Heart left ventricle (tissue), 16 donors: ENCODE measurements at places on chromosomes 4 and X. TPM values are rescaled to one million over a fixed set of nuclear protein-coding genes. Genes with fewer than 3 reads are reported as not detected.

Gene CDKL2
- total RNA-seq, result not detected

DNA sequence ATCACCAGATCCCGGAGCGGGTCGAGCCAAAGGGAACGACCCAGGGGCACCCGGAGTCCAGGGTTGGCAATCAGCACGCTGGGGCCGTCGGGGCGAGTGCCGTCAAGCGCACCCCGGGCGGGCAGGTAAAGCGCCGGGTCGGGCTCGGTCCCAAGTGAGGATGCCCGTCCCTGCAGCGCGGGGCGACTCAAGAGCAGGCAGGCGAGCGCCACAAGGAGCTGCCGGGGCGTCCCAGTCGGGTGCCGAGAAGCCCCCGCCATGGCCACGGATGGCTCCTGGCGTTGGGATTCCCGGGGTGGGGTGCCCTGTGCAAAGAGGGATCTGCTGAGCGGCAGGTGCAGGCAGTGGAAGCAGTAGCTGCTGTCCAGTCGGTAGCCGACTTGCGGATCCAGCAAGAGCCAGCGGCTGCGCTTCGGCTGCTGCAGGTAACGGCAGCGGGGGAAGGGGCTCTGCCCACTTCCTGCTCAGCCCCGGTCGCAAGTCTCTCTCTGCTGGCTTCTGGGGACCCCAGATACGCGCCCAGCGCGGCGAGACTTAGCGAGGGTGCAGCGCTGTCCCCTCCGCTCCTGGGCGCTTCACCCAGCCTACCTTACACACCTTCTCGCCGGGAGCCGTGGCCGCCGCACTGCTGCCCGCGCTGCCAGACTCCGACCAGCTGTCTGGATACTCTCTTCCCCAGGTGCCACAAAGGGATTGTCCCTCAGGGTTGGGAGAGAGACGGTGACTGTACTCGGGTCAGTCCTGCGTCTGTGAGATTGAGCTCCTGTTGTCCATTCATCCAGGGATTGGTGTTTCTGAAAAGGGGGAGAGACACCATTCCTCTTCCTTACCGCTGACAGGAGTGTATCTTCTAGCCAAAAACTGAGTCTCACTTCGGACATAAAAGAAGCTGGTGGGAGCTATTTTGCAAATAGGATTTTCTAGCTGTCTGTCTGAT lies at the start of gene FREM3:
TSS of gene FREM3 (minus strand) at position 260 of the 937 bp plus-strand sequence. CDS start at position 260, 0 bp downstream.
- DNase-seq, result no peak

GRCh38 chrX:110089656-110090403 lies 86.9 kb downstream of the TMEM164 start:
- DNase-seq, result no peak

- no peak for DNase-seq
Measured at GRCh38 chrX:151680805-151681204, 14.5 kb upstream of the PRRG3 start.

- DNase-seq, result no peak
Measured at GRCh38 chrX:139002319-139002718, 290.8 kb upstream of the FGF13 start.

- DNase-seq, result no peak
Measured at GRCh38 chrX:39854772-39855747, 242.7 kb downstream of the BCOR start.

Gene PAGE2
- total RNA-seq, result not detected
